ENCODE measurements at places on chromosomes 12 and 14. TPM values are rescaled to one million over a fixed set of nuclear protein-coding genes. Genes with fewer than 3 reads are reported as not detected.

DNA sequence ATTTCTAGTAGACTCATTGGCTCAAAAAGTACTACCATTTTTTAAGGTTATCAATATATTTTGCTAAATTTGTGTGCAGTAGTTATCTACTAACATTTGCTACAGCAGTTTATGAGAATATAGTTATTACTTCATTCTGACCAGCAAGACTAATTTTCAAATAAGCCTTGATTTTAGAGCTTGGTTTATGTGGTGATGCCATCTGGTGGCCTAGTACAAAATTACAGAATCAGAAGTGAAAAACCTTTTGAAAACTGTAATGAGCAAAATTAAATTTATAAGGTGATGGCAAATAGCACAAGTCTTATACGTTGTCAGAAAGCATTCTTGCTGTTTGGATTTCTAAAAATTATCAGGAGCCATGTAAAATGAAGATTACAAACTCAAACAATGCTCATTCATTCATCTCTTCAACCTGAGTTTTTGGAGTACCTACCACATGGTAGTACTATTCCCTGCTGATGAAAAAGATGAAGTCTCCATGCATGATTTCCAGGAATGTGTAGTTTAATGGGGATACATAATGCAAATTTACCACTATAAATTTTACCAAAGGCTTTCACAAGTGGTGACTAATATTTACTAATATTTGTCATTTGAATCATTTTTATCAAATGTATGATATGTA, 51.0 kb downstream of the MAGOHB start:
- no peak for DNase-seq

- no peak for DNase-seq
These were observed 309.4 kb downstream of the VRK1 start for GRCh38 chr14:97106609-97107008.

DNA sequence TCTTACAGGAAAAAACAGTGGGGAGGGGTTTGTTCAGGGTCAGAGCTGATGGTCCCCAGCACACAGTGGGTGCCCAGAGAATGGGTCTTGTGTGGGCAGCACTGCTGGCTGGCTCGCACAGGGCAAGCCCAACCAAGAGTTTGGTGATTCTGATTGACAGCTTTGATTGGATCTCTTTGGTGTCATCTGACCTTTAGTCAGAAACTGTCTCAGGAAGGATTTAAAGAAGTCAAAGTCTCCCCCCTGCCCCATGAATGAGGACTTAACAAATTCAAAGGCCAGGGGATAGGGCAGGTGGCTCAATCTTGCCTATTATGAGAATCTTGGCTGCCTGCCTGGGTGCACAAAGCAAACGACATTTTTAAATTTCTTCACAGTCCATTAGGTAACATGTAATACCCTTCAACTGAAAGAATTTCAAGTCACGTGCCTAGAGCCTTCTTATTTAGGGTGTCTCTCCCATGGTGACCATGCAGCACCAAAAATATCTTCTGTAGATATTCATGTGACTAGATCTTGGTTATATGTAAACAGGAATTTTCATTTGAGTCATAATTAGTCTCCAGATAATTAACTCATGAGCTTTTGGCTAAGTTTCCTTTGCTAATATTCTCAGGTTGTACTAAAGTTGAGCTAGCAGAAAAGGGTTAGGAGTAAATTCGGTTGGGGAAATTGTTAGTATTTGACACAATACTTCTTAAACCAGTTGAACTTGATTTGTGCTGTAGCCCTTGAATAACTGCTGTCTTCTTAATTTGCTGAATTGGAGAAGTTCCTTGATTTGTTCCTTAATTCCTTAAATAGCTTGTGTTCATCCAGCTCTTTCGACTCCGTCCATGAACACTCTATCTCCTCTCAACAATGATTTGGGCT, 54.5 kb upstream of the HECTD1 start:
- DNase-seq: no peak

DNA sequence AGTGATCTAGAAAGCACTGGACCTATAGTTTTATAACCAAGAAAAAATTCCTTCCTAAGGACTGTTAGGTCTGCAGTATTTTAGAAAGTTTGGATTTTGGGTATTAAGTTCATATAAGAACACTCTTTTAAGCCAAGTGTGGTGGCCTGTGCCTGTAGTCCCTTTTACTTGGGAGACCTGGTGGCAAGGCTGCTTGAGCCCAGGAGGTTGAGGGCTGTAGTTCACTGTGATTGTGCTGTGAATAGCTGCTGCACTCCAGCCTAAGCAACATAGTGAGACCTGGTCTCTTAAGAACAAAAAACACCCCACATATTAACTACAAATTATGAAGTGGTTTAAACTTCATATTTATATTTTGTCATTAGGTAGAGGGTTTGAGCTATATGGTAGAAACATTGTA, 9.7 kb downstream of the DNM1L start:
- no peak for DNase-seq

DNA sequence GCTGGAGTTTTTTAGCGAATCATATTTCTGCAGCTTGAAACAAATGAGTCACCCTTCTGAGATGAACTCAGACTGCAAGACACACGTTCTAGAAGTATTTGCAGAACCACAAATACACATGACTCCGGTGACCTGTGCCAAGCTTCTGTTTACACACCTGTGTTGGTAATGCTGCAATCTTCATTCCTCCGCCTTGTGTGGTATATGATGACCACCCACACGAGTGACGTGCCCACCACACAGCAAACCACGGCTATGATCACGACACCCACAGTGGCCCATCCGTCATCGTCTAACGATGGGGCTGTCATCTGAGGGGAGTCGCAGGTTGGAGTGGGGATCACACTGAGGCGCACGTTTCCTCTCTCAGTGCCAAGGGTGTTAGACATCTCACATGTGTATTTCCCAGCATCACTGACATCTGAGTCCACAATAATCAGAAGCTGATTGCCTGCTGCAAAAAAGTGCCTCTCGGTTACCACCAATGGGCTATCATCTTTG, 43.0 kb downstream of the LRIG3 start:
- DNase-seq: no peak

GRCh38 chr12:80165746-80166145, 66.4 kb downstream of the OTOGL start:
- DNase-seq: no peak

DNA sequence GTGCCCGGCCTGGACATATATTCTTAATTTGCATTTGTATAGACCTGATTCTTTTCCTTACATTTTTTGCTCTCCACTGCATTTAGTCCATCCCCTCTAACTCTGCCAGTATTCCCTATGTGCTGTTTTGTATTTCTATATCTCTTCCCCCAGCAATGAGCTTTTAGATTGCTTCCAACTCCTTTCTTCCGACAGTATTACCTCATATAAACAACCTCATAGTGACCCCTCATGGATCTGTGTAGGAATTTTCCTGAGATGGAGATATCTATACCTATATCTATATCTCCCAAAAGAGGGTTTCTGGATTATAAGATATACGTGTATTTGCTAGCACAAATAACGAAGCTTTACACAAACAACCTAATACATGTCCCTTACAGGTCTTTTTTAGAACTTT, 161.9 kb downstream of the CRADD start:
- no peak for DNase-seq

DNA sequence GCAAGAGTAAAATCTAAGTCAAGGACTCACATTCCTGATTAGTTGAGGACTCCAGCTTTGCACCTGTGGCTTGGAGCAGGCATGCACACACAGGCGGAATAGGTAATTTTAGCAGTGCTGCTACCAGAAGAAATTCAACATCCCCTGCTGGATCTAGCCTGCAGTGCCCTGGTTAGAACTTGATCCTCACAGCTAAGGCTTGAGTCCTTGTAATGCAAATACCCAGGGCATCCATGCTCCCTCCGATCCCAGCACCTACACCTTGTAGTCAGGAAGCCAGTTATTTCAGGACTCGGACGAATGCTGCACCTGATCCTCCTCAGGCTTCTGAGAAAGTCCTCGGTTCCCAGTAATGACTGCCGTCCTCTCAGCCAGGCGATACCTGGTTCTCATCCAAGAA, 309.0 kb upstream of the AMIGO2 start:
- DNase-seq: no peak

DNA sequence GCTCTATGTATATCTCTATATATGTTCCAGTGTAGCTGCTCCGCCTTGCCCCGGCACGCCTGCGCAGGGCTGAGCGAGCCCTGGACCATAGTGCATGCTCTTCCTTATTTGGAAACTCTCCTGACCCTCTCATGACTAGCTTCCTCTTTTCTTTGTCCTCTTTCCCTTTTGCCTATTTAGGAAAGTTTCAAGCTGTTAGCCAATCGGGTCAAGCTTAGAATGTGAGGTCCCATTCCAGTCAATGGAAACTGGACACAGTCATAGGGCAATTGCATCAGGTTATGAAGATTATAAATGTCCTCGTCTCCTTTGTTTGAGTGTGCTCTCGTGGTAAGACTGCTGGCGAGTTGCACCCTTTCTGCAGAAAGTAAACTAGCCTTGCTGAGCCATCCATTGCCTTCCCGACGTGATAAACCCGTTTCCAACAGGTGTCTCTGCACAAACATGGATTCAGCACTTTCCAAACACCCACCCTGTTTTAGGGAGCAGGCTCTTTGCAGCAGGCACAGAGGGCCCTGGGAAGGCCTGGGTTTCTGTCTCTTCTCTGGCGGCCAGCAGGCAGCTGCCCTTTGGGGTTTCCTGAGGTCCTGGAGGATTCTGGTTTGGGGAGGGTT, 30.9 kb downstream of the CCDC92 start:
- DNase-seq: no peak

- DNase-seq: no peak
These were observed 3.8 kb upstream of the SHMT2 start for GRCh38 chr12:57225680-57226210.

DNA sequence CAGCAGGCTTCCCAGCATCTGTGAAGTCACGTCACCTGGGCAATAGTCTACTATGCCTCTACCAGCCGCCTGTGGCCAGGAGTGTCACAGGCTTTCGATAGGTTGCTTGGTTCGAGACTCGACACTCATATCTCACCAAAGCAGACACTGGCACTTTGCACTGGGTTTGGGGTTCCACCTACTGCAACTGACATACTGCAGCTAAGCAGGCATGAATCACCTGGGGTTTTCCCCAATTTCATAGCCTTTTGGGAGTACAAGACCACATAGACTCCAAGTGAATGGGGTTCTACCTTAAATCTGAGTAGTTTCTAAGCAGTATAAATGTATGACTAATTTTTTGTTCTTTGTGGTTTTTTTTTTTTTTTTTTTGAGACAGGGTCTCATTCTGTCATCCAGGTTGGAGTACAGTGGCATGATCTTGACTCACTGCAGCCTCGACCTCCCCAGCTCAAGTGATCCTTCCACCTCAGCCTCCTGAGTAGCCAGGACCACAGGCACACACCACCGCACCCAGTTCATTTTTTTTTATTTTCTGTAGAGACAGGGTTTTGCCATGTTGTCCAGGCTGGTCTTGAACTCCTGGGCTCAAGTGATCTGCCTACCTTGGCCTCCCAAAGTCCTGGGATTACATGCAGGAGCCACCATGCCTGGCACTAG, 32.1 kb downstream of the DMAC2L start:
- no peak for DNase-seq

DNA sequence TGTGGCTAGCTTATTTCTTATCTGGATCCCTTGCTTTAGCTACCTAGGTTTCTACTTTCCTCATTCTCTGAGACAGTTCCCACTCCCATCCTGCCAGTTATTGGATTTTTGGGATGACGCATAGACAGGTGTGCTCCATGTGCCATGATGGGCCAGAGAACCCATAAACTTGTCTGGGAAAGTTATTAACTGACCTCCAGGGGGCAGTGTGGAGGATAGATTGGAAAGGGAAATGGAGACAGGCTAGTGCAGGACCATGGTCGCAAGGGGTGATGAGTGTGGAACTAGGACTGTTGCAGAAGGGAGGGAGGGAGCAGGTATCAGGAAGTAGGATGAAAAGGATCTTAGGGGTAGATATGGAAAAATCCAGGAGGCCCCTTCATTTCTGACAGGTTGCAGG, 80.3 kb downstream of the ESRRB start:
- no peak for DNase-seq

DNA sequence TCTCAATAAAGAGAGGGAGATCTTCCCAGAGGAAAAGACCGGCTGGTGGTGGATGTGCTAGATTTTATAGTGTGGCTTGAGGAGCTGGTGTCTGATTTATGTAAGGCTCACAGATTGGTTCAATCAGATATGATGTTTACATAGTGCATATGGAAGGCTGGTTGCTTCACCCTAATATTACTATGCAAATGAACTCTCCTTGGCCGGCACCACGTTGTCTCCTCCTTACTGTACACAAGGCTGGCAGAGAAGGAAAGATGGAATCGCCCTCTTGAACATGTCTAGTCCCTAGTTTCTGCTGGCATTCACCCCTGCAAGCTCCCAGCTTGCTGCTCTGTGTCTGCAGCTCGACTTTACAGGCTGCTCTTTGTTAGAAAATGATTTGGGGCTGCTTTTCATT, 8.9 kb downstream of the FAM186A start:
- DNase-seq: no peak

DNA sequence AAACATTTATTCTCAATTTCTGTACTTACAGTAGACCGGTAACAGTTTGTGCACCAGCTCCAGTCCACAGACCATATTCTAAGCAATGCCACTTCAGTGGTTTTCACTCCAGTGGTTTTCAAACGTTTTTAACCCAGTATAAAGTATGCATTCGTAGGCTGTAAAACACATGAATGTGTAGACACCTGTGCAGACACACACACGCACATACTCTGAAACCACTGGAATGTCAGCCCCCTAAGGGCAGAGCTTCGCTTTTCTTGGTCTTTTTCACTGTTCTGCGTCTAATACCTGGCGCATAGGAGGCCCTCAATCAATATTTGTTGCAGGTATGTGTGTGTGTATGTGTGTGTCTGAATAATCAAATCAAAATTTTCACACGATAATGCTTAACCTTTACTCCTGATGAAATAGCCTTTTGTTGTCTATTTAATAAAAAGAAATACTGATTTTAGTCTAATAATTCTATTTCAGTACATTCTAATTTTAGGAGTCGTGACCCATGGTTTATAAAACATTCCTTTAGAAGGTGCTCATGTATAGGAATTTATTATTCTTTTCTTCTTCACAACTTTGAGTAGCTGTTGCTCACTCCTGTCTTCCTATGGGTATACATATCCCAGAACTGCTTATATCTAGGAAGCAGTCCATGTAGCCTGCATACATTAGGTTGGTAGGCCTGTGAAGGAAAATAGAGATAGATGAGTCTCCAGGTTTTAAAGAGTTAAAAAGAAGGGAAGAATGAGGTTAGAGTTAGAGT, 73.6 kb upstream of the REP15 start:
- no peak for DNase-seq

GRCh38 chr14:52325126-52325525, 11.0 kb downstream of the PTGER2 start:
- DNase-seq: no peak

DNA sequence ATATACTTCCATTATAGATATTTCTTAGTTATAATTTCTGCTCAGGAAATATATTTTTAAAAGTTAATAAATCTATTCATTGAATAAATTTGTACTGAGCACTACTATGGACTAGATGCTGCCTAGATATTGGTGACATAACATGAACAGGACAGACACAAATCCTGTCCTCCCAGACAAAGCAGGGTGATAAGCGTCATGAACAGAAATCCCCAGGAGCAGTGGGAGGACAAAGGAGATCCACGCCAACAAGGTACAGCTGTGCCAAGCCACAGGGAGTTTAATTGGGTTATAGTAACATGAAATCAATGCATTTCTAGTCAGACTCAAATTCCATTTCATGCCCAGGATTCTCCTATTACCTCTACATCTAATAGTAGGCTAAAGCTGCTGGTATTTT, 171.8 kb upstream of the CPNE8 start:
- DNase-seq: no peak

- DNase-seq: no peak
These were observed 745 bp upstream of the ARHGDIB start for GRCh38 chr12:14962153-14962539.

The YY1 gene
- total RNA-seq: 48.1 TPM

The KCNA1 gene
- total RNA-seq: not detected

The INHBC gene
- total RNA-seq: not detected

The PPM1H gene
- 6.5 TPM for total RNA-seq

The TAS2R8 gene
- total RNA-seq: not detected

The GSC gene
- 0.24 TPM for total RNA-seq
